CD4-positive, alpha-beta T cell treated with Interleukin-17A for 1 hour (primary cell): ENCODE measurements at places on chromosomes 4 and X.

- no peak for DNase-seq
Observed at GRCh38 chrX:96798982-96799381, 84.7 kb upstream of the RPA4 start.

DNA sequence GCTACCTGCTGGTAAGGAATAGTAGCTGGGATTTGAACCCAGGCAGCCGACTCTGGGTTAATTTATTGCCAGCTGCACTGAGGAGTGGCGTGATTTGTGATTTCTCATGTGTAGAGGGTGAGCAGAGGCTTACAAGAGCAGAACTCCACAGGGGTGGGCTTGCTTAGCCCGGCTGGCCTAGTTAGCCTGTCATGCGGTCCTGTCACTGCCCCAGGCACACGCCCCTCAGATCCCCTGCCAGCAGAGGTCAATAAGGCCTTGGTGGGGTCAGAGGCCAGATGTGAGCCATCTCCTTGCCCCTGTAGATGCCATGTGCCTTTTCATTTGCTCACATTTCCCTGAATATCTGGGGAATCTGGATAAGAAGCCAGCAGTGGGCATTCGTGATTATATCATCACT is 13.4 kb downstream of the NSDHL start:
- DNase-seq, result no peak

- DNase-seq, result no peak
Observed at GRCh38 chrX:112094729-112095128, 12.2 kb upstream of the TRPC5 start.

- no peak for DNase-seq
Observed at GRCh38 chrX:154661899-154662298, 8.5 kb upstream of the CTAG2 start.

DNA sequence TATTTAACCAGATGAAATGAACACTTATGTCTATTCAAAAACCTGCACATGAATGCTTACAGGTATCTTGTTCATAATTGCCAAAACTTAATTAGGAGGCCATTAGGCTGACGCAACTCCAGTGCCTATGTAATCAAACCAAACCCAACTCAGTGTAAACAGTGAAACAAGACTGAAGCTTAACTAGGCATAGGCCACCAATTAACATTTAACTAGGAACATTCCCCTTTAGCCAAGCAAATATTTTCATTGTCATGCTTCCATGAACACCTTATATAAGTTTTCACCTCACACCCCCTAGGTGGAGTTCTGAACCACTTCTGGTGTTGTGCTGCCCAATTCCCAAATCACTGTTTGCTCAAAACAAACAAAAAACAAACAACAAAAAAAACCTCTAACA is 686.0 kb downstream of the STPG2 start:
- DNase-seq, result no peak

GRCh38 chrX:18173494-18174180 is 47.0 kb downstream of the BEND2 start:
- DNase-seq, result no peak

GRCh38 chrX:126824338-126825007 is 4.9 kb downstream of the PRR32 start:
- no peak for DNase-seq

DNA sequence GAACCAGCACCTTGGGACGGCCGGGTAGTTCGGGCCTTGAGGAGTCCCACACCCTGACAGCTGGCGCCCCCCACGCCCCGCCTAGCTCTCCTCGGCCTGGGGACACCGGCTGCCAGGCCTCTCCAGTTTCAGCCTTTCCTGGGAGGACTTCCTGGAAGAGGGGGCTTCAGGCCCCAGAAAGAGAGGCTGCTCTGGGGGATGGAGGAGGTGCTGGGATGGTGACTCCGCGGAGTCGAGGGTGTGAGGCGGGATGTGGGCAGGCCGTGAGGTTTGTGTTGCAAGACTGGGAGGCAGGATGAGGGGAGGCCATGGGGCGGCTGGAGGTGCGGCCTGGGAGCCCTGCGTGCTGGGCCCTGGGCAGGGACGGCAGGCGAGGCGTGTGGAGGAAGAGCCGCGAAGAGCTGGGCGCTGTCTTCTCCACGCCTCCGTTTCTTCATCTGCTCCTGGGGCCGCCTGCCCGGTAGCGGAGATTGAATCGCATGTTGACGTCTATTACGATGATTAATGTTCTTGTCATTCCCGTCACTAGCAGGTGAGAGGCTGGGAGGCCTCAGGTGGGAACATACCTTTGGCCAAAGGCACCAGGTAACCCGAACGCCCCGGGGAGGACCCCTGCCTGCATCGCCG is 918 bp upstream of the FGFRL1 start:
- DNase-seq, result peak; percentile 78

GRCh38 chr4:117560329-117560728 is 474.0 kb upstream of the NDST3 start:
- no peak for DNase-seq

DNA sequence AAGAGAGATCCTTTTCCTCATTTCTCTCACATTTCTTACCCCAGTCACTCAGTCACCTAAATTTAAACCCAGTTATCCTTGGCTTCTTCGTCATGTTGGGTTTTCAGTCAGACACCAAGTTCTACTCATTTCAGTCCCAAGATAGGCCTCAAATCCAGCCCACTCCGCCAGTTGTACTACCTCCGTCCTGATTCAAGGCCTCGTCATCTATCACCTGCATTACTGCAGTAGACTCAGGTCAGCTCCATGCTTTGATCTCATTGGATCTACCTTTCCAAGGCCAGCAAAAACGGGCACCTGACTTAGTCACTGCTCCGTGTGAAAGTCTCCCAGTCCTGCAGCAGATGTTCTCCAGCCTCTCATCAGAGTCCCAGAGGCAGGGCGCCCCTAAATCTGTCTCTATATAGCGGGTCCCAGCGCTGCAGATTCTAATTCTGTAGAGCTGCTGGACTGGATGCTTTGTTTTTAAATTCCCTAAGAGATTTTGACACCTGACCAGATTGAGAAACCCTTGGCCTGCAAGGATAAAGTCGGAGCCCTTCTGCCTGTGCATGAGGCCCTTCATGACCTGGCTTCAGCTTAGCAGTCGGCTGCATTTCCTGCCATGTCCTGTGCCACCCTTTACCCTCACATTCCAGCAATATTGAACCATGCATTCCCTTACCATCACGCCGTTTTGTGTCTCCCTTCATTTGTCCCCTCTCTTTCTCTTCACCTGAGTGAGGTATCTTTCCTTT is 53.7 kb downstream of the ZFX start:
- no peak for DNase-seq

DNA sequence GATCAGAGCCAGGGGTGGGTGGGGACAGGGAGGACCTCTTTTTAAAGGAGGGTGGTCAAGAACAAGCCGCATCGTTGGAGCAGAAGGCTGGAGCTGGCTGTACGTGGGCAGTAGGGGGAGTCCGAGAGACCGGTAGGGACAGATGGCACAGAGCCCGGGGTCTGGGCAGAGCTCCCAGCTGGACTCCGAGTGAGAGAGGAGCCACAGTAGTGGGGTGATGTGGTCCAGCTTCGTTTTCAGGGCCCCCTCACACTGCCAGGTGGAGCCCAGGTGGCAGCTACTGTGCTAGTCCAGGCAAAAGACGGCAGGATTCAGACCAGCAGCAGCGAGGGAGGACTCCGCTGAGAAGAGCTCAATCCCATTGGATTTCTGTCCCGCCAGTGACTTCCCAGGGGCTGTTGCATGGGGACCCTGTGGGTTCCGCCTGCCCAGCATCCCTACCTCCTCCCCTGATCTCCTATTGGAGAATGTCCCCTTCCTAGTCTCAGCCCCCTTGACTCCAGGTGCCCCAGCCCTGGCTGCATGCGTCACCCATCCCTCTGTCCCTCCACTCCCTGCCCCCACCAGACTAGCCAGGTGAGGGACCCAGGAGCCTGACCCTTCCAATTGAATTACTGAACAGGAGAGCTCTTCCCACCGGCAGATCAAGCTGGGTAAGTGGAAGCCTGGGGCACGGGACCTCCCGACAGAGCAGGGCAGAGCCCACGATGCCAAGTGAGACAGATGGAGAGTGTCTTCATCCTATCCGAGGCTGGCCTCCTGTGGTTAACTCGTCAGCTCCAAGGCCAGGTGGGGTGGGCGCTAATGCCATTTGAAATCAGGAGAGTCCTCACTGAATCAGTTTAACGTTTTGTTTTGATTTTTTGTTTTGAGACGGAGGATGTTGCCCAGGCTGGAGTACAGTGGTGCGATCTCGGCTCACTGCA is 2.9 kb downstream of the ARHGAP4 start:
- no peak for DNase-seq

DNA sequence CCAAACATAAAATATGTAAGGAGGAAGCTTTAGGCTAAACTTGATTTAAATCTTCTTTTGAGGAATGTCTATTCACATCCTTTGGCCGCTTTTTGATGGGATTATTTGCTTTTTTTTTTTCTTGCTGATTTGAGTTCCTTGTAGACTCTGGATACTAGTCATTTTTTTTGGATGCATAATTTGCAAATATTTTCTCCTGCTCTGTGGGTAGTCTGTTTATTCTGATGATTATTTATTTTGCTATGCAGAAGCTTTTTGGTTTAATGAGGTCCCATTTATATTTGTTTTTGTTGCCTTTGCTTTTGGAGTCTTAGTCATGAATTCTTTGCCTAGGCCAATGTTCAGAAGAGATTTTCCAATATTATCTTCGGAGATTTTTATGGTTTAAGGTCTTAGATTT is 144.9 kb downstream of the MAGEC2 start:
- no peak for DNase-seq

GRCh38 chr4:71978210-71978835 is 53.5 kb upstream of the NPFFR2 start:
- no peak for DNase-seq

- DNase-seq, result no peak
Observed at GRCh38 chrX:97050392-97050791, 166.7 kb downstream of the RPA4 start.

DNA sequence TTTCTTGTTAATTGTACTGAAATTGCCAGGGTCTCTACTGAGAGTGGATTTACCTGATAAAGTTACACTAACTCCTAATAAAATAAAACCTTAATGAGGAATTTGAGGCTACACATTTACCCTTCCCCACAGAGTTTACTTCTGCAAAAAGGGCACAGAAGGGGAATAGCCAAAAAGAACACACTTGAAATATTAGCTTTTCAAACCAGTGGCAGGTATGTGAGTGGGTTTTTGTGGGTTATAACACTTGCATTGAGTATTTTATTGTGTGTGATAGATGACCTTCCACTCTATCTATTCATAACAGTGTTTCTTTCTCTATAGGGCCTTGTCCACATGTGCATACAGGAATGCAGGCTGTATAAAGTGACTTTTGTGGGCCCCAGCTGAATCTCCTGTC is 5.0 kb upstream of the GPR174 start:
- DNase-seq, result no peak

DNA sequence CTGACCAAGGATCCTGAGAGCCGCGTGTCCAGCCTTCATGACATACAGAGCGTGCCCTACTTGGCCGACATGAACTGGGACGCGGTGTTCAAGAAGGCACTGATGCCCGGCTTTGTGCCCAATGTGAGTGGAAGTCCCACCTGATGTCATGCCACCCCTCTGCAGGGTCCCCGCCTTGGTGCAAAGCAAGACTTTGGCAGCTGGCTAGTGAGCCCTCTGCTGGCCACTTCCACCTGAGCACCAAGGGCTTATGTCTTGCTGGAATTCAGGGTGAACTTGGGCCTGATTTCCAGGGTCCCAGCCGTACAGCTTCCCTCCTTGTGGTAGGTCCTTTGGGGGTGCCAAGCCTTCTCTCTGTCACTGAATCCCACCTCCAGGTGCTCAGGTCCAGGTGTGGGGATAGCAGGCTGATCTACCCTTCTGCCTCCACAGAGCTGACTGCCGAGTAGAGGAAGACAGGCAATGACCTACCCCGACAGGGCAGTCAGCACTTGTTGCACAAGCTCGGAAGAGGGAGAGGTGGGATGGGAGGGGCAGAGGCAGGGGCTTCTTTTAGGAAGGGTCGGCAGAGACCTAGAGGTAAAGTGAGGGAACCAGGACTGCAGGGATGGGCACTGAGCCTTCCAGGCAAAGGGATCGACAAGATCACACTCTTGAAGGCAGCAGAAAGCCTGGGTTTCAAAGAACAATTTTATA is 248.1 kb downstream of the EVC2 start:
- peak; percentile 1 for DNase-seq

GRCh38 chr4:112908511-112908910 is 140.9 kb upstream of the ANK2 start:
- no peak for DNase-seq

DNA sequence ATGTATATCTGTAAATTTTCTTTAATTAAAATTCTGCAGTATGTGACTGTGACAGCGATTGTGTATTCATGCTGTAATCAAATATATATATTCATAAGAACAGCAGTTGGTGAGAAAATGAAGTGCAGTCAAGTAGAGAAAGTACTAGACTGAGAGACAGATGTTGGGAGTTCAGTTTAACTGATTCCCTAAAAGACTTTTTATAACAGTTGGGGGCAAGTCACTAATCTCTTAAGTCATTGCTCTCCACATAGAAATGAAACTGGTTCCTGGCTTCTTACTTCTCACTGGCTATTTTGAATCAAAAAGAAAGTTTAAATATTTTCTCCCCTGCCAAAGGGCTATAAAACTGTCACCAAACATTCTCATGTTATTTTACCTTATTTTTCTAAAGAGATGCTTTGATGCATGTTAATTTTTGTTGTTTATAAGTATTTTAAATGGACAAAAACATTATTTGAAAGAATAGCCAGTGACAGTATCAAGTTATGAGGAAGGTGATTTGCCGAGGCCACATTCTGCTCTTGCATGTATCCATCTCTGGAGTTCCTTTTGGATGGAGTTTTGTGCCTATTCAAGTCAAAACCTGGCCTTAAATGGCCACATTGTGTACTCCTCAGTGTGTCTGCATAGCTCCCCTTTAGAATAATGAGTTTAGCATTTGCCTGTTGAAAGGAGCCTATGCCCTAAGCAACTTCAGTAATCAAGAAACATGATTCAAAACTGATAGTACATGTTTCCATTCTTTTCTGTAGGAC is 30.8 kb downstream of the EXOC1 start:
- no peak for DNase-seq

DNA sequence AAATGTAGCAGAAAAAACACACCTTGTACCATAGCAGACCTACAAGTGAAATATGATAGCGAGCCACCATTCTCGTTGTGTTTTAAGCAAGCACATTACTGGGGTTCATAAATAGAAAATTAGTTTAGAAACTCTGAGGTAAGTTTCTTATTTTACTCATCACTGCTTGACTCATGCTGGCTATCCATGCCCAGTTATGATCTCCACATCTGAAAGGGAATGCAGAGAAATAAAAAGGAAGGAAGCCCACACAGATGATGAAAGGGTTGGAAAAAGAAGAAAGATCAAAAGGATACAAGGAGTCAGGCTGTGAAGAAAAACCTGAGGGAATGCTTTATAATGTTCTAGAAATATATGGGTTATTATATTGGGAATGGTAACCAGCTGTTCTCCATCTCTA is 54.5 kb downstream of the CAMK2D start:
- DNase-seq, result no peak

GRCh38 chr4:65661471-65661870 is 8.8 kb downstream of the EPHA5 start:
- no peak for DNase-seq

DNA sequence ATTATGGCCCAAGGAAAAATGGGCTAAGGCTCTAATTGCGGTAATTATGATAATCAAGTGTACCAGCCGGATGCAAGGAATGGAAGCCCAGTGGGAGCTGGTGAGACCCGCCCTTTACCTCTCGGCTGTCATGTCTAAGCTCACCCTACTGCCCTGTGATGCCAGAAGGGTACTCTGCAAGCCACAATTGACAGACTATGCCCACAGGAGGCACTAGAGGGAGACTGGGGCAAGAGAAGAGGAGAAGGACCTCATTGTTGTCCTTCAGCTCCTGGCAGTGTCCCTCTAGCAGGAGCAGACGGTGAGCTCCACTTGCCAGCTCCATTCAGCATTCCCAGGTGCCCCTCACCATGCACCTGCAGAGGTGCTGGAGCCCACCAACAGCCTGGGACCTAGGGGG is 141.8 kb downstream of the SMIM20 start:
- DNase-seq, result no peak

- no peak for DNase-seq
Observed at GRCh38 chr4:79022529-79022928, 83.3 kb upstream of the PAQR3 start.
